Glomerular endothelial cell (primary cell): ENCODE measurements at places on chromosomes 11 and 22. TPM values are rescaled to one million over a fixed set of nuclear protein-coding genes. Genes with fewer than 3 reads are reported as not detected.

RAB3IL1 gene
- 3.7 and 6.2 TPM in 2 replicates for total RNA-seq

TRPM5 gene
- not detected in 2 replicates for total RNA-seq

PVALB gene
- total RNA-seq, result 0.58 TPM in 1 of 2 replicates, not detected in the other

SLC15A3 gene
- total RNA-seq, result 8.8 and 21.5 TPM in 2 replicates

THY1 gene
- 16.1 and 23.6 TPM in 2 replicates for total RNA-seq

ARHGAP42 gene
- total RNA-seq, result 11.9 and 12.7 TPM in 2 replicates

TH gene
- total RNA-seq, result 0.23 TPM in 1 of 2 replicates, not detected in the other

OR4P4 gene
- total RNA-seq, result not detected in 2 replicates

KCNJ11 gene
- 1.0 TPM in 1 of 2 replicates, not detected in the other for total RNA-seq

TMPRSS6 gene
- not detected in 2 replicates for total RNA-seq

- DNase-seq, result no peak
These were observed 28.7 kb upstream of the CBX6 start for GRCh38 chr22:38900677-38901076.

DNA sequence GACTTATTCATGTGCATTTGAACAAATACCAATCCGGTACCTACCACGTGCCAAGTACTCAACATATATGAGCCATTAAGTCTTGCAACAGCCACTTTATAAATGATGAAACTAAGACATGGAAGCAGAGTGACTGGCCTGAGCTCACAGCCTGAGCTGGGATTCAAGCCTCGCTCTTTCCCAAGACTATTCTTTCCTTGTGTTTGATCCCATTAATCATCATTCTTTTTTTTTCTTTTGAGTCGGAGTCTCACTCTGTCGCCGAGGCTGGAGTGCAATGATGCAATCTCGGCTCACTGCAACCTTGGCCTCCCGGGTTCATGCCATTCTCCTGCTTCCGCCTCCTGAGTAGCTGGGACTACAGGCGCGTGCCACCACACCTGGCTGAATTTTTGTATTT, 119.3 kb downstream of the ABTB2 start:
- no peak for DNase-seq

DNA sequence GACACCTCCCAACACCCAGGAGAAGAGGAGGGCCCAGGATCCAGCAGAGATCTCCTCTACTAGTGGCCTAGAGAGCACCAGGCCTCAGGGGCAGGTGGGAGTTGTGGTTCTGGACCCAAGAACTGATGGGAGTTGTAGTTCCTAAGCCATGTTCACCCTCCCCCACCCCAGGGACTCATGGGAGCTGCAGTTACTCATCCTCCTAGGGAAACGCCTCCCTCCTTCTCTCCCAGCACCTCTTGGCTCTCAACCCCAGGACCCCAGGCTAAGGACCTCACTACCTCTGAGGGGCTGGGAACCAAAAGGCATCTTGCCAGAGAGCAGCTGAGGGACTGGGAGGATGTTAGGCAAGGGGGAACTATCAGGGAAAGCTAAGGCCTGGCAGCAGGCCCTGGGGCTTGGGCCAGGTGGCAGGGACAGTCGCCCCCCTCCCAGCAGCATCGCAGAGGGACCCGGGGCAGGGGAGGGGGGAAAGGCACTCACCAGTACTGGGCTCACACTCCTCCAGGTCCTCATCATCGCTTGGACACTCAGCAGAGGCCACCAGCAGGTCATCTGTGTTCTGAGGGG, 28.9 kb downstream of the SLC22A12 start:
- DNase-seq, result no peak

- DNase-seq, result peak; percentile 94
These were observed 110.1 kb downstream of the NOX4 start for GRCh38 chr11:89381094-89381493.

DNA sequence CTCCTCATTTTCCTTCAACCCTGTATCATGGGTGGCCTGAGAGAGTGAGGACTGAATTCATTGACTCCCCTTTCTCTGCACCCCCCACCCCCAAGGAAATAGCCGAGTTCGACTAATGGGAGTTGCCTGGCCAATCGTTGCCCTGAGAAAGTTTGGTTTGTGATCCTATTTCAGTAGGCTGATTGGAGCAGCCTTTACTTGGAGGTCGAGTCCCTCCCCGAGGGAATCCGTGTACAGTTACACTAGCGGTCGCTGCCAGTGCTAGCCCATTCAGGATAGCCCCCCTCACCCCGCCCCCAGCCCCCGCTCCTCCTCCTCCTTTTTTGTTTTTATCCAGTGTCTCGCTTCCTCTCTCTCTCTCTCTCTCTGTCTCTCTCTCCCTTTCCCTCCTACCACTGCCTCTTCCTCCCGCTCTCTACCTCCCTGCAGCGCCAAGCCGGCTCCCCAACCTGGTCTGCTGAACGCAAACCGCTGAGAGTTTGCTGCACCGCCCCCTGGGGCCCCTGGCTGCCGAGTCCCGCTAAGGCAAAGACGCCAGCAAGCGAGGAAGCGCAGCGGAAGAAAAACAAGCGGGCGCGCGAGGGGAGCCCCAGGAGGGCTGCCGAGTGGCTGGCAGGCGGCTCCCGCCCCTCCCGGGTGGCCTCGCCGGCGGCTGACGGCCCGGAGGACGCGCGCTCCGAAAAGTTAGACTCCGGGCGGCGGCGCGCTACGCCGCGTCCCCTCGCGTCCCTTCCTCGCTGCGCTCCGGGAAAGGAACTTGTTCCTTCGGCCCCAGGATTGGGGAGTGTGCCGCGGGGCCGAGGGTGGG, at the start of gene GRAMD1B:
Gene GRAMD1B, plus strand, starts transcription at position 357 of the 808 bp plus-strand sequence. CDS start 524 bp downstream, outside the sequence.
- no peak for DNase-seq

DNA sequence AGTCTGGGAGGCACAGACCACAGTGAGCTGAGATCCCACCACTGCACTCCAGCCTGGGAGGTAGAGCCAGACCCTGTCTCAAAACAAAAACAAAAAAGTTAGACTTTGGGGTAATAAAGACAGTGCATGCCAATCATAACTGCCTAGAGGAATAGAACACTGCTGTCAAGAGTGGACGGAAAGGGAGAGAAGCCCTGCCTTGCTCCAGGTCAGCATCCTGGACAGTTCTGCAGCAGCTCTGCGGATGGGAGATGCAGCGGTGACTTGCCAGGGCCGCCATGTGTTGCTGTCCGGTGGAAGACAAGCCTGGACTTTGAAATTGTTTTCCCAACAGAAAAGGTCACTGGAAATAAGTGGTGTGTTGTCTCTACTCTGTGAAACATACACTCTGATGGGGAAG, 618.2 kb downstream of the TBC1D22A start:
- DNase-seq, result no peak

DNA sequence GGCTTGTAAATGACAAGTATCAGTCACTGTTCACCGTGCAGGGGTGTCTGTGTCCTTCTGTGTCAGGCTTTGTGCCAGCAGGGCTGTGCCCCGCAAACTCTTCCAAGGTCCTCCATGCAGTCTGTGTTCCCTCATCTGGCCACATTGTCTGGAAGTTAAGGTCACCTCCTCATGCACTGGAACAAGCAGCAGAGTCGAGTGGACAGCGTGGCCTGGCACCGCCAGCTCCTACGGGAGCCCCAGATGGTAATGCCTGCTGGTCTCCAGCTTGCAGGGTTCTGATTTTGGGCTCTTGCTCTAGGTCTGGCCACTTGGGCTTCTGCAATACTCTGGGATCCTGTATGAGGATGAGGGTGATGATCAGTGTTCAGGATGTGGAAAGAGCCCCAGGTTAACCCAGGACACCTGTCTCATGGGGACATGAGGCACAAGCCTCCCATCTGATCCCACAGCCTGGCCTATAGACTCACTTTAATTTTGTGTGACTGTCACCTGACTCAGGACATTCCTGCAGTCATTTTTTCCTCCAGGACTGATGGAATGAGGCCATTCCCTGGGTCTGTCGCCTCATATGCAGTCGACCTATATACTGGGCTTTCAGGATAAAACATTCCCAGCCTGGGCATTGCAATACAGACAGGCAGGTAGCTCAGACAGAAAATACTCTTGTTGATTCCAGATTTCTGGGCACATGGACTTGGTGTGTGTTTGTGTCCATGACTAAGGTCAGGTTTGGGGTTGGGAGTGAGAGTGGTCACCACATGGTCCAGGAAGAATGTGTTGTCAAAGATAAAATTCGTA, 106.3 kb upstream of the TOP3B start:
- no peak for DNase-seq

DNA sequence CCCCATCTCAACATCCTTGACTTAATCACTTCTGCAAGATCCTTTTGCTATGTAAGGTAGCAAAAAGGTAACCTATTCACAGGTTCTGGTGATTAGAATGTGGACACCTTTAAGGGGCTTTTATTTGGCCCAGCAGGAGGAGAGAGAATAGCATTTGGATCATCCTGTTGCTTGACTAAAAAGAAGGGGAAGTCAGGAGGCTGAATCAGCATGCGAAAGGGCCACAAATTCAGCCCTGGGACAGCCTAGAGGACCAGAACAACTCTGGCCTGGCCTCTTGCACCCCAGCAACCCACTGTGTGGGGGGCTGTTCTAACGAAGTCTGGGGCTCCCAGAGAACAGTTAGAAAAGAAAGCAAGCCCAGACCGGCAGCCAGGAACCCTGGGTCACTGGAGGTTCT, 3.2 kb upstream of the HMOX1 start:
- DNase-seq, result no peak

- DNase-seq, result no peak
These were observed 95.5 kb downstream of the ARHGAP8 start for GRCh38 chr22:44847892-44848291.

GRCh38 chr11:127073621-127074020, 73.1 kb upstream of the KIRREL3 start:
- DNase-seq, result no peak

- no peak for DNase-seq
These were observed 4.9 kb downstream of the OR52K2 start for GRCh38 chr11:4454021-4454420.

DNA sequence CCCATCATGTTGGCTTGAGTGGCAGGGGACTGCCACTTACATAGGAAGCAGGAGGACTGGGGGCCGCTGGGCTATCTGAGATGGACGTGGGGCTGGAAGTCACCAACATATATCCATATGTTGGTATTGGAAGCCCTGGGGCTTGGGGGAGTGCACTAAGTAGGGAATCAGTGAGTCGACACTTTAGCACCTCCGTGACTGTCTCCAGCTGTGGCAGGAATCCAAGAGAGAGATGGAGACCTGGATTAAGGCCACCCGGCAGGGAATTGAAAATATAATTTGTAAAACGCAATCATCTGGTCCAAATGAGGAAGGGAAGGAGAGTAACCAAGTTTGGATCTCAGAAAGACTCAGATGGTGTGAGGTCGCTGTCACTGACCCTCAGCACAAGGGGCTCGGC, 68.4 kb downstream of the ELFN2 start:
- DNase-seq, result no peak

GRCh38 chr11:122320671-122321070, 204.7 kb upstream of the BLID start:
- DNase-seq, result no peak

- no peak for DNase-seq
These were observed 23.0 kb downstream of the SHANK3 start for GRCh38 chr22:50695421-50696250.

DNA sequence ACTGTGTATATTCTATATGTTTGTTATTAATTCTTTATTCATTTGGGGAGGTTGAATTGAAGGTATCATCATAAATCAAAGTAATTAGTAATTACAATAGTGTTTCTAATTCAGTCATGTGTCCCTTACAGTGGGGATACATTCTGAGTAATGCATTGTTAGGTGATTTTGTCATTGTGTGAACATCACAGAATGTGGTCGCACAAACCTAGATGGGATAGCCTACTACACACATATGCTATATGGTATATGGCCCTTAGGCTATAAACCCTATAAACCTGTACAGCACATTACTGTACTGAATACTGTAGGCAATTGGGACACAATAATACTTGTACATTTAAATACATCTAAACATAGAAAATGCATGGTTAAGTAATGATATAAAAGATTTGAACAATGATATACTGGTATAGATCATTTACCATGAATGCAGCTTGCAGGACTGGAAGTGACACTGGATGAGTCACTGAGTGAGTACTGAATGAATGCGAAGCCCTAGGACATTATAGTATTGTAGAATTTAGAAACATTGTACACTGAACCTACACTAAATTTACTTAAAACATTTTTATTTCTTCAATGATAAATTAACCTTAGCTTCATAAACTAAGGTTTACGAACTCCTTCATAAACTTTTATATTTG, 936.2 kb upstream of the CHORDC1 start:
- DNase-seq, result no peak

GRCh38 chr11:126115816-126116331, 53.2 kb upstream of the CDON start:
- peak; percentile 36 for DNase-seq

GRCh38 chr11:12110714-12111548, 541 bp downstream of the MICAL2 start:
- no peak for DNase-seq

DNA sequence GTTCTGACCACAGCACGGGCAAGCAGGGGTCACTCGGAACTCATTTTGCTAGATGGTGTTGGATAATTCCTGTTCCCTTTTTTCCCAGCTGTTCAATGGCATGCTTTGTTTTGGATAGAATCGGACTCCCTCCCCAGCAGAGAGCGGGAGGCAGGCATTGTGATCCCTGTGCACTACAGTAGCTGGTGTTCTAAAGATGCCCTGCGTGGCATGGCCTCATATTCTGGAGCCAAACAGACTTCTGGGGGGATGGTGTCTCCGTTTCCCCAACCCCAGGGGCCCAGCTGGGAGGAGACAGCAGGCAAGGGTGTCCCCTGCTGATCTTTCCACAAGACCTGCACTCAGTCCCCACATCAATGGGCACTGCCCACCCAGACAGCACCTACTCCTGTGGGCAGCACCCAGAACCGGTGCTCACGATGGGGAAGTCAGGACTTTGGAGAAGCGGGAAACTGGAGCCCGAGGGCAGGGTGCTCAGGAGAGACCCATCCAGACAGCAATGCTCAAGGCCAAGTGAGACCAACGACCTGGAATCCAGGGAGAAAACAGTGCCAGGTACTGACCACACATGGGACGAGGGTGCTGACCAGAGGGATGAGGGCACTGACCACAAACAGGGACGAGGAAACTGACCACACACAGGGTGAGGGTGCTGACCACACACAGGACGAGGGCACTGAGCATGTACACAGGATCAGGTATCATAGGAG, 934.9 kb downstream of the BRD1 start:
- no peak for DNase-seq

DNA sequence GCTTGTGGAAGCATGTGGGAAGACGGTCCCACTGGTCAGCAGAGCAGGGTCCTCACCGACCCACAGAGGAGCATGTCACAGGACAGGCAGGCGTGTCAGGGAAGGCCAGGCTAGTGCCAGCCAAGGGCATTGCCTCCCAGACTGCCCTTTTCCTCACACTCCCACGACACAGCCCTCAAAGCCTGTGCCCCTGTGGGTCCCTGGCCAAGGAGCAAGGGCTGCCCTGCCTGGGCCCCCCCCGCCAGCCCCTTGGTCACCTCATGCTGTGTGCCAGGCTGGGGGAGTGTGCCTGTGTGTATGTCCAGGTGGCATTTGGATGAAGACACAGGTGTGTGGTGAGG, 74.7 kb downstream of the MED15 start:
- DNase-seq, result no peak

GRCh38 chr11:27218421-27219038, 144.5 kb downstream of the CCDC34 start:
- DNase-seq, result no peak

DNA sequence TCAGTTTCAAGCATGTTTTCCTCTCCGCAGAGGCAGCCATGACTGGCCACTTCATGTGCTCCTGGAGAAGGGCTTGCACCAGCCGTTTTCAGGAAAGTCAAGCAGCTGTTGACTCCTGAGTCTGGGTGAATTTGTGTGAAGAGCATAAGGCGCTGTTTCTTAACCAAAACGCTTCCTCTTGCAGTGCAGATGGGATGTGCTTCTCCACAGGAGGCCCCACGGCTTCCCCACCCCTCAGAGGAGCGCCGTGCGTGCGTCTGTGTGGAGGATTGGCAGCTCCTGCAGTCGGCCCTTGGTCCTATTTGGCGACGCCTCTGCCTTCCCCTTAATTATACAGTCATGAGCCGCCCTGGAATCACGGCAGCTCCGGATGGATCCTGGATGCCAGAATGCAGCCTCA, 54.1 kb upstream of the B3GAT1 start:
- DNase-seq, result no peak
